NCI-H446 (cell line): ENCODE measurements at places on chromosomes 7 and 10.

DNA sequence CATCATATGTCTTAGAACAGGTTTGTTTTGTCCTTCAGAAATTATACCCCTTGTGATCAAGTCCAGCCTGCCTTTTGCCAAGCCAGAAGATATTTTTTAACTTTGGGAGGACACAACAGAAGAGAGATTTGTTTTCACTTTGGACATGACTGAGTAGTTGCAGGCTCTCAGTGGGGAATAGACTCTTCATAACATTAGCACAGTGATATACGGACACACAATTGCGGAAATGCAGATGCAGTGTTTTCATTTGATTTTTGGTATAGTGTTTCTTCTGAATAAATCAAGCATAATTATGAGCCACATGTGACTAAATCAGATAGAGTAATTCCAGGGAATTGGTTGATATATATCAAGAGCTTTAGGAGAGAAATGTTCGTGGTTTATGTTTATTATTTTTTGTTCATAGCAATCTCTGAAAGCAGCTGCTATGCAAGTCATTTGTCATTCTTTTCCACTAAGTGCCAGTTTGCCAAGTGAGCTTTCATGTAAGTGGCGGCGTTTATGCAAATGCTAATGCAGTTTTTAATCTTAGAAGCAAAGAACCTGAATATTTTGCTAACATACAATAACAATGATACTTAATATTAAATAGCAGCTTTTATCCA, 69.6 kb upstream of the HDAC9 start:
- no peak for DNase-seq

DNA sequence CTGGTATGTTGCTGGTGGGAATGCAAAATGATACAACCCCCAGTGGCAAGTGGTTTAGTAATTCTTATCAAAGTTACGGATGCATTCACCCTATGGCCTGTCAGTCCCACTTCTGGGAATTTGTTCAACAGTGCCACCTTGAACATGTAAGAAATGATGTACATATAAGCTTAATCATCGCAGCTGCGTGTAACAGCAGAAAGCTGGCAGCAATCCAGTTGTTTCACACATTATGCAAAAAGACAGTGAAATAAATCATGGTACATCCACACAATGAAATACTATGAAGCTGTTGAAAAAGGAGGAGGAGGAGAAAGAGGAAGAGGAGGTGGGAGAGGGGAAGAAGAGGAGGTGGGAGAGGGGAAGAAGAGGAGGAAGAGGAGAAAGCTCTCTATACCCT, 76.2 kb upstream of the MYL10 start:
- DNase-seq, result no peak

GRCh38 chr7:90201500-90202195, 9.9 kb upstream of the STEAP2 start:
- DNase-seq, result no peak

DNA sequence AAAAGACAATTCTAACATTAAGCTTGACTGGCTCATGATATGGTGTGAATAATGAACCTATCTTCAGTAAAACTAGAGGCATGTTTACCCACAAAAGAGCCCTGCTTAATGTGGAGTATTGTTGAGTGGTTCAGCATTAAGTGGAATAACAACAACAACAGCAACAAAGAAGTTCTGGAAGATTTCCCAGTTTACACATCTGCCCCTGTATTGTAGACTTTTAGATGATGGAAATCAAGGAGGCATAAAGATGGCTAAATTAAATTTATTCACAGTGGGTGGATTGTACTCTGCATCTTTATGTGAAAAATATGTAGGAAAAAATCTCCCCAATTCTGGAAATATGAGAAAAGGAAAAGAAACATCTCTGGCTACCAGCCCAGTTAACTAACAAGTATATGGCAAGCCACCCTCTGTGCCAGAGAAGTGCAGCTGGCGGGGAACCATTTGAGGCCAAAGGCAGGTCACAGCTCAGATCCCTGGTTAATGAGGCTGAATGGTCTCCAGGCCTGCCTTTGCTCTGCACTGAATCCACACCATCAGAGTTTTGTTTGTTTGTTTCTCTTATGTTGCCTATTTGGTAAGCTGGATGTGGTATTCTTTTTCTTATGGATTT, 186.0 kb downstream of the SEMA3D start:
- peak; percentile 94 for DNase-seq

DNA sequence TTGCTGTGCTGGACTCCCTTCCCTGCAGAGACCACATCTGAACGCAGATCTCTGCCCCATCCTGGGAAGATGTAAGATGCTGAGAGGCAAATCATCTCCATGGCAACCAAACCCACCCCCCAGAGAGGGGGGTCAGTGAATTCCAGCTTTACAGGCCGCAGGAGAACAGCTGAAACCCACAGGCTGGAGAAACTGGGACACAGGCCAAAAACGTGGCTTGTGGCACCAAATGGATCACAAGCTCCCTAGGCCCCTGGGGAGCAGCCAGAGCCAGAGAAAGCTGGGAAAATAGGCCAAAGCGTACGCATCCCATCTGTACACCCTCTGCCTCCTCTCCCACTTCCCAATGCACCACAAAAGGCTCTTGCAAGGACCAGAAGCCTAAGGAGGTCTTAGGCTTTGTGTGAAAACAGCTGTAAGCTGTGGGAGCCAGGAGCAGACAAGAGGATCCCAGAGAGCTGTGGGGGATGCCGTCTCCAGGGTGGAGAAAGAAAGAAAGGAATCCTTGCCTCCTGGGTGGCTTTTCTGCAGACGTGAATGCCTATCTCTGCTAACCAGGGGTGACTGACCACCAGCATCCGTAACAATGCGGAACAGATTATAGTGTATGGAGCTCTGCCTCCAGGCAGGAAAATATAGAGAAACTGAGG, 59.5 kb downstream of the TMEM130 start:
- DNase-seq, result peak; percentile 74

DNA sequence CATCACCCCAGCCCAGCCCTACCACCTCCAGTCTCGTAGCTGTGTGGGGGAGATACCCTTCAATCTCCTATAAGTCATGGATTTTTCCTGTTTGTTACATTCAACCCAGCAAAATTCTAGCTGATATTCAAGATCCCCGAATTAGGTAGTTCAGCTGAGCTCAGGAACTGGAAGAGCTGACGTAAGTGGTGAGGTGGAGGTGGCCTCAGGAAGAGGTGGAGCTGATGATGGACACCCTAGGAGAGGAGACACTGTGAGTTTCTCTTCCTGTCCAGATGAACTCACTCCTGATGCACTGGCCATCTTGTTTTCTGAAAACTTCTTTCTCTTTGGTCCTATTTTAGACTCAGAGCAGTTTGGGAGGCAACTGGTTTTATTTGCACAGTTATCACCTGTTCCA, 90.5 kb upstream of the PITRM1 start:
- no peak for DNase-seq

DNA sequence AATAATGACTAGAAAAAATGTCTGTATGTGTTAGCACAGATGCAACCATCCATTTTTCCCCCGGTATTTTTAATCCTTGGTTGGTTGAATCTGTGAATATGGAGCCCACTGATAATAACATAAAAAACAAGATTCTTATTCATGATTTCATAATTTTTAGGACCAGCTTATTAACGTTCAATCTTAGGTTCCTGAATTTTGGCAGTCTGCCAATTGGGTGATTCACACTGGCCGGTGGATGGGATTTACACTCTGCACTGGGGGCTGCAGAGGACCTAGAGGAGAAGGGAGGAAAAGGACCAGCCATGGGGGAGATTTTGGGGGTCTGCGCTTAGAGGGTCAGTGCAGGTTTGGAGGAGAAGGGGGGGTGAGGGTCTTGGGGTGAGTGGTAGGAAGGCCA, 327.9 kb downstream of the ACTR3B start:
- no peak for DNase-seq

DNA sequence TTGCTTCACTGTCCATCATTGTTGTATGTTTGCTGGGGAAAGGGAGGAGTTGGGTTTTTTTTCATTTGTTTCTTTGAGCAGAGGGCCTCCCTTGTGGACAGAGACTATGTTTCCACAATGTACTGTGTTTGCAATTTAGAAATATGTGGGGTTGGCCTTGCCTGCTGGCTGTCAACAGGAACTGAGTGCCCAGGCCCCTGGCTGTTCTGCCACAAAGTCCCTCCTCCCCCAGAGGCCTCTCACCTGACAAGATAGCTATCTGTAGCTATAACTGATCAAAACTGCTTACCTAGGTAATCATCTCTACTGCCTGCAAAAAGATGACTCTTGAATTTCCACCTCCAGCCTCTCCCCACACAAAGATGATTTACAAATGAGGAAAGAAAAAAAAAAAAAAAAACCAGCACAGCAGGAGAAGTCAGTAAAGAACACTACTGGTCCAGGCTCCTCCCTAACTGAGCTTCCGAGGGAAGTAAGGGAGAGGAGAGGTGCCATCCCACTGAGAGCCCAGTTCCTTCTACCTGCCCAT, 121.8 kb downstream of the SGMS1 start:
- DNase-seq, result no peak

GRCh38 chr7:94391726-94392392, 2.8 kb upstream of the COL1A2 start:
- DNase-seq, result no peak

- no peak for DNase-seq
Measured at GRCh38 chr7:116224492-116225098, 14.3 kb downstream of the TES start.

DNA sequence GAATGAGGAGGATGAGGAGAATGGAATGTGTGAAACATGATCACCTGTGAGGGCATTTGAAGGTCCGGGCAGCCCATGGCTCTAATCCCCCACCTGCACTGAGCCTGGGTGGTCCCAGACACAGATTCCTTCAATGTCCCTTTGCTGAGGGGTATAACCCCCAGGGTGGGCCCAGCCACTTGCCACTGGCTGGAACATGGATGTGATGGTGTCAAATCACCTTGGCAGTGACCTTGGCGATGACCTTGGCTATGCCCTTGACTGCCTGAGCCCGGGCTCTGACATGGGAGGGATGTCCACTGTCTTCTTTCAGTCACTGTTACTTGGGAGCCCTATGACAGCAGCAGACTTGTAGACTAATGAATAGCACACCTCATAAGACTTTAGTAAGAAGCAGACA, 44.0 kb downstream of the PRKCQ start:
- DNase-seq, result no peak

GRCh38 chr10:51643734-51644133, 55.7 kb downstream of the CSTF2T start:
- no peak for DNase-seq

- no peak for DNase-seq
Measured at GRCh38 chr7:108189733-108190388, 59.7 kb upstream of the LAMB4 start.

DNA sequence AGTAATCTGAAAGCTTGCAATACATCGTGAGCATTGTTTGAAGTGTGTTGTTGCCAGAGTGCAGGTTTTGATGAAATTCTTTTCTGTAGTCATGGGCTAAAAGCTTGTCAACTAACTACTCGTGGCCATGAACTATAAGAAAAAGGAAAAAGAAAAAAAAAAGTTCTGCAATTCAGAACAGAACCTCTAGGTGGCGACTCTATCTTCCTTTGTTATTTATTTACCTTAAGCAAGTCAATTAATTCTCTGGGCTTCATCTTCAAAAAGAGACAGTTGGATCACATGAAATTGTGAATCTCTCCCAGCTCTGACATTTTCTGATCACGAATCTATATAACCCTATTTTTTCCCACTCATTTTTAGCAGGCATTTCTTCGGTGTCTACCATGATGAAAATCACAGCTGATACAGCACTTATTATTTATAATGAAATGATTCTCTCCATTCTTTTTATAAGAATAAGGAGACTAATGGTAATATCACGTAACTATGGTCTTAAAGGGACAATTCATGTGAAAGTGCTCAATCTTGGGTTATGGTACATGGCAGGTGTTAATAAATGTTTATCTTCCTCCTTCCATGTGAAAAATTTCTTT, 18.8 kb downstream of the TMEM196 start:
- peak; percentile 40 for DNase-seq

- DNase-seq, result no peak
Measured at GRCh38 chr10:72332423-72333111, 22.2 kb downstream of the DNAJB12 start.

- peak; percentile 11 for DNase-seq
Measured at GRCh38 chr10:9898633-9899395, 1118.9 kb upstream of the CELF2 start.

DNA sequence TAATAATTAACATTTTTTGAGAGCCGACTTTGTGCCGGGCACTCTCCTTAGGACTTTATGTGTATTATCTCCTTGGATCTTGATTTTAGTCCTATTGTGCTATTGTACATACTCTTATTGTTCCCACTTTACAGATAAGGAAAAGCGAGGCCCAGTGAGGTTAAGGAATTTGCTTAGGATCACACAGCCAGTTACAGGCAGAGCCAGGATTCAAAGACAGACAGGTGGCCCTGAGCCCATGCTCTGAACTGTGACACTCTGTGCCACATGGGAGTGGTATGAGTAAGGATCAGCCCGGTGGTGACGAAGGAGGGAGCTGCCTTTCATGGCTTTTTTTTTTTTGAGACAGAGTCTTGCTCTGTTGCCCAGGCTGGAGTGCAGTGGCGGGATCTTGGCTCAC, 15.8 kb upstream of the GNA12 start:
- no peak for DNase-seq

GRCh38 chr7:145053781-145054180, 217.9 kb upstream of the TPK1 start:
- no peak for DNase-seq

DNA sequence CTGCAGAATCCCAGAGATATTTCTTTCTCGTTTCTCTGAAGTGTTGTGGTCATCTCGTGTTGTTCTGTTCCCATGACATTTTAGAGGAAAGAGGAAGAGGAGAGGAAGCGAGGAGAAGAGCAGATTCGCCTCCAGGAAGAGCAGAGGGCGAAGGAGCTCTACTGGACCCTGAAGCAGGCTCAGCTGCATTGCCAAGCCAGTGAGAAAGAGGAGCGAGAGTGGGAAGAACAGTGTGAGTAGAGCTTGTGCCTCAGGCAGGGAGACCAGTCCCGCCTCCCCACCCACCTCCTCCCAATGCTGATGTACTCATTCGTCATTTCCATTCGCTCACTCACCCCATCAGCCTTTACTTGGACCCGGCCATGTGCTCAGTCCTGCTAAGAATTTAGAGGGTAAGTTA, 50.8 kb downstream of the SH2D4B start:
- DNase-seq, result no peak

DNA sequence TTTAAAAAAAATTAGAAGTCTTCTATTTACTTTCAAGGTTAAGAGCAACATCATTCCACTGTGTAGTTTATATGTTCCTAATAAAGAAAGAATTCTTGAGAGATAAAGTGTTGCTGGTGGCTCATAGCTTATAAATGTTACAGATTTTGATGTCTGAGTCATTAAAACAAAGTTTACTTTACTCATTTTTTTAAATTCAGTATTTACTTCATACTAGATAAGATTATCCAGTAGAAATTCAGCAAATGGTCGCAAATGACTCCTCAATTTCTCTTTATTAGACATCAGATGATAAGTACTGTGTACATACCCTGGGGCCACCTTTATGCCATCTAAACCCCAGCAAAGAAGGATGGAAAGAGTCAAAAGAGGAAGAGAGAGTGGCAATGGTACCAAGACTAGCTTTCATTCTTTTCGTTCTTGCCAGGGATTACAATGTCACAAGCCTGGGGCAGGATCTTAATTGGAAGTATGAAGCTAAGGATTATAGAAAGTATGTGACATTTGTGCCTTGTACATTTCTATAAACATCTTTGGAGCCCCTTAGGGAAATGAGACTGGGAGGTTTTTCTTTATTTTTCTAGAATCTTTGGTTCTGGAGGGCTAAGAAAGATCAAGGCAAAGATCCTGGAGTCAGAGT, 206.1 kb downstream of the CHRM2 start:
- no peak for DNase-seq

GRCh38 chr10:67618116-67618515, 77.9 kb downstream of the CTNNA3 start:
- no peak for DNase-seq

GRCh38 chr10:5840314-5841307, 27.4 kb upstream of the GDI2 start:
- no peak for DNase-seq
